ENCODE measurements at places on chromosomes 16 and 17. TPM values are rescaled to one million over a fixed set of nuclear protein-coding genes. Genes with fewer than 3 reads are reported as not detected.

The TMEM238L gene
- polyA plus RNA-seq, result not detected

The SDR42E2 gene
- not detected for polyA plus RNA-seq

The DPEP2NB gene
- polyA plus RNA-seq, result not detected

The PYCARD gene
- polyA plus RNA-seq, result 18.4 TPM

The CSHL1 gene
- polyA plus RNA-seq, result not detected

The RAMP2 gene
- 0.45 TPM for polyA plus RNA-seq

The TBX4 gene
- polyA plus RNA-seq, result 93.9 TPM

The UNK gene
- 15.2 TPM for polyA plus RNA-seq

The TPSAB1 gene
- polyA plus RNA-seq, result not detected

The CLEC18B gene
- polyA plus RNA-seq, result 0.15 TPM

The KRTAP4-3 gene
- polyA plus RNA-seq, result not detected

The HES7 gene
- polyA plus RNA-seq, result not detected

The TMC7 gene
- 0.18 TPM for polyA plus RNA-seq

DNA sequence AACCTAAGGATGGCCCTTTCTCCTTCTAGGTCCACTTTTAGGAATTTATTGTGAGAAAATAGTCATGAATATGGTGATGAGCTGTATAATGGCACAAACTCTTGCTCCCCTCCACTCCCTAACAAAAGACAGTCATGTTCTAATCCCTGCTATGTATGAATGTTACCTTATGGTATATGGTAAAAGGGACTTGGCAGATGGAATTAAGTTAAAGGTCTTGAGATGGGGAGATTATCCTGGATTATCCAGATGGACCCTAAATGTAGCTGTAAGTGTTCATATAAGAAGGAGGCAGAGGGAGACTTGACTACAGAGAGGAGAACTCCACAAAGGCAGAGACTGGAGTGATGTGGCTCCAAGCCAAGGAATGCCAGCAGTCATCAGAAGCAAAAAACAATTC lies 296.1 kb downstream of the SOX9 start:
- DNase-seq, result no peak

DNA sequence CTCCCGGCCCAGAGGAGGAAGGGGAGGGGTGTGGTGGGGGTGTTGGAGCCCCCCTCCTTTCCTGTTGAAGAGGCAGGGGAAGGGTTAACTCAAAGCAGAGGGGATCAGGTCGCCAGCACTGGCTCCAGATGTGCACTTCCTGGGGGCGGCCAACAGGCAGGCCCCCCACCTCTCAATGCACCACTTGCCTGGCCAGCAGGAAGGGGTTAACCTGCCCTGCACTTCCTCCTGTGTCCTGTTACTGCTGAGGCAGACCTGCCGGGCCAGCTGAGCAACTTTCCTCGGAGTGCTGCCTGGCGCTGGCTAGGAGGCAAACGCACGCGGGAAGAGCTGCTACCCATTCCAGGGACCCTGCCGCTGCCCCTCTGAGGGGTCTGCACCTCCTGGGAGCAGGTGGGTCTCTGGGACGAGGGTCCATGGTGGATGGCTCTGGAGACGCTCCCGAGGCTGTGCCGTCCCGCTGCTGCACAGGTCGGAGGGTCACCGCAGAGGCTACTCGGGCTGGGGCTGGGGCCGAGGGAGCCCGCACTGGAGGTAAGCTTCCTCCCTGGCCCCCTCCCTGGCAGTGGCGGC lies at the start of gene EPN3:
EPN3 (plus strand) TSS at position 284 of the 573 bp plus-strand sequence. CDS start 3,822 bp downstream, outside the sequence.
- DNase-seq, result no peak

GRCh38 chr17:70370816-70371215 lies 201.5 kb downstream of the KCNJ2 start:
- DNase-seq, result no peak

DNA sequence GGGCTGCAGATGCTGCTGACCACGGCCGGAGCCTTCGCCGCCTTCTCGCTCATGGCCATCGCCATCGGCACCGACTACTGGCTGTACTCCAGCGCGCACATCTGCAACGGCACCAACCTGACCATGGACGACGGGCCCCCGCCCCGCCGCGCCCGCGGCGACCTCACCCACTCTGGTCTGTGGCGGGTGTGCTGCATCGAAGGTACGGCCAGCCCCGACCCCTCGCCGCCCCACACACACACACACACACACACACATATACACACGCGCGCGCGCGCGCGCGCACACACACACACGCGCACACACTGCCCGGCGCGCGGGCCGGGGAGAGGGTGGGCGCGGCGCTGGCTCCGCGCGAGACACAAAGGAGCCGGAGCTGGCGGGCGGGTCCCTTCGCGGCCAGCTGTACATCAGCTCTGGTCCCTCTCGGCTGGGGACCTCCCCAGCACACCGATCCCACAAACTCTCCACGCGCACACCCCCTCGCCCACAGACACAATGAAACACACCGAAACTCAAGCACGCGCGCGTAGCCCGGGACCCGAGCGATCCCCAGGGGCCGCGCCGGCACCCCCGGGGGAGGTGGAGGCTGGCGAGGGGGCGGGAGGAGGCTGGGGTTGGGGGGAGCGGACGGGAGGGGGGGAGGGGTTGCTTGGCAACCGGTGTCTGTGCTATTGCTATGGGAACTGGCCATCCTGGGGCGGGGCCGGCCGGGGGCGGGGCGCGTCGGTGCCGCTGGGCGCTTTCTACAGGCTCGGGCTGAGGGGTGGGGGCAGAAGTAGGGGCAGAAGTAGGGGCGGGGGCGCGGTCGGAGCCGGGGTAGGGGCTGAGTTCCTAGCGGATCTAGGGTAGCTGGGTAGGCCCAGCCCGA lies 658 bp downstream of the CACNG4 start:
- no peak for DNase-seq

- no peak for DNase-seq
Observed at GRCh38 chr16:80680839-80681238, 123.6 kb downstream of the CDYL2 start.

DNA sequence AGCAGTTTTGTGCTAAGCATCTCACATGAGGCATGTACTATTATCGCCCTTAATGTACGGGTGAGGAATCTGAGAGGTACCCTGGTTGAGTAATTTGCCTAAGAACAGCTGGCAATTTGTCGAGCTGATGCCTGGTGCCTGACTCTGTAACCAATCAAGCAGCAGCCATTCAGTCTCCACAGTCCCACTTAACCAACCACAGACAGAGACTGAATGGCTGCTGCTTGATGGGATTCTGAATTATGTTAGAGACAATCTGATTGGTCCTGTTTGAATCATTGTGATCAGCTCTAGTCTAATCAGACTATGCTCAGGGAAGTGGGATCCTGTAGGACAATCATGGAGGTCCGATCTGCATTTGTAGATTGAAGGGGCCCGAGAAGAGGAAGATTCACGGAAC lies 447.0 kb downstream of the SHISA9 start:
- DNase-seq, result no peak

GRCh38 chr16:35711435-35711834 lies 2252.0 kb downstream of the TP53TG3F start:
- no peak for DNase-seq

DNA sequence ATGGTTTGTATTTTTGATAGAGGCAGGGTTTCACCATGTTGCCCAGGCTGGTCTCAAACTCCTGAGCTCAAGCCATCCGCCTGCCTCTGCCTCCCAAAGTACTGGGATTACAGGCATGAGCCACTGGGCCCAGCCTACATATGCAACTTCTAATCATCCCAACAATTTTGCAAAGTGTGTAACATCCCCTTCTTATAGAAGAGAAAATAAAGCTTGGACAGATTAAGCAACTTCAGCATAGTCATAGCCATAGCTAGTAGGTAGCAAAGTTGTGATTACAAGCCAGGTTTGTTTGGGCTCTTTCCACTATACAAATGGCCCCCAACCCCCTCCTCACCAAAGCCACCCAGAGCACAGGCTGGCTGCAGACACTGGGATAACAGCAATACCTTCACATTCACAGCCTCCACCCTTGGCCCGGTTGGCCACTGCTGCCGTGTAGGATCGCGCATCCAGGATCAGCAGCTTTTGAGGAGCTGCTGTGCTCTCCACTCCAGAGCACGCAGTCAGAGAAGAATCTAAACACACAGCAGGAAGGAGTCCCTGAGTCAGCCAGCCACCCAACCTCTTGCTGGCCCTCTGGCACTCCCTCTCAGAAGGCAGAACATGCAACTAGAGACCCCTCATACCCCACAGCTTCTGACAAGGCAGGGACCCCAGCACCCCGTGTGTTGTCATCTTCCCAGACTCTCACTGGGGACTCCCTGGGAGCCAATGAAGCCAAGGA lies 7.9 kb downstream of the MTMR4 start:
- DNase-seq, result no peak

DNA sequence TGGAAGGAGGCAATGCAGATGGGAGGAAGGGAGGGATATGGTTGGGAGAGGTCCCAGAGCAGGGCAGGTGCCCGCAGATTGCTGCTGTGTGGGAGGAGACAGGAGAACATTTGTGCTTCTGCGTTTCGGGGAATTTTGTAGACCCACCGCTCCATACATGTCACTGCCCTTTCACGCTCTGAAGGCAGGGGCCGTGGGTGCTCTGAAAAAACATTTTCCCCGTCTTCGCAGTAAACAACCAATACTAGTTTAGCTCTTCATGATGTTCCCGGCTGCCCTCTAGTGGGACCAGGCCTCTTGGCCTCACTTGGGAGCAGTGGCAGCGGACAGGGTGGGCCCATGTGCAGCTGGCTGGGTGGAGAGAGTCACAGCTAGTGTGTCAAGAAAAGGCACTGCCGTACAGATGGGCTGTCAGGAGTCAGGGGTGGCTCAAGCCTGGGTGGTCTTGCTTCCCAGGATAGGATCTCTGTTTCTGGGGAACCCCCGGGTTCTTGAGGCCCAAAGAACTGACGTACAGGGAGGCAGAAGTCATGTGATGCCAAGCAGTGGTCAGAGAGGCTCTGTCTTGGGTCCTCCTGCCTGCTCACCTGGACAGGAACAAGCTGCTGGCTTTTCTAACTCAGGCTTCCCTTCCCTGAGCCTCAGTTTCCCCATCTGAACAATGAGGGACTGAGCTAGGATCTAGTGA lies 46.5 kb upstream of the CPNE2 start:
- peak; percentile 48 for DNase-seq

- no peak for DNase-seq
Observed at GRCh38 chr17:62670202-62670821, 42.8 kb downstream of the MRC2 start.

DNA sequence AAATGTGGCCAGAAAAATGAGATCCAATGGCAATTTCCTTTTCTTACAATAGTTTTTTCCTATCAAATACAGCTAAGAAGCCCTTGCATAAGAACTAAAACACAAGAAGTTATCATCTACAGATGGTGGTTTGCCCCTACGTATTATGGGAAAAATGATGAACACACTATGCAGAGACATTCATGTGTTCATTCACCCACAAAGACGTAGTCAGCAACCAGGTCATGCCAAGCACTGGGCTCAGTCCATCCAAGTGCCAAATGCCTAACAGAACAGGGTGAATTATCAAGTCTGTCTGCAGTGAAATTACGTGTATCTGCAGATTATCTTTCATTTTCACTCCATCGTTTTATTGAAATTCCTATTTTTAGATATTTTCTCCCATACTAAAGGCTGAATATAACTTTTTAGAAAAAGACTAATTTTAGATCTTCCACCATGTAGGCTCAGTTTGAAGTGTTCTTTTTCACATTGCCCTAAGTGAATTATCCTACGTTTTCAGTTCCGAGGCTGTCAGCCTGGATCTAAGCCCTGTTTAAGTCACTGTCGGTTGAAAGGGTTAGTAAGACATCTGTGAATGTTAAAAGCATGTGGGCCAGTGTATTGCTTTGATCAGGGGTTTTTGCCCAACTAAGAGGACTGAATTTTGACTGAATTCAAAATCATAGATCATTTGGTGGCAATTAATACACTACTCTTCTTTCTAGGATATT lies 78.1 kb upstream of the DHX40 start:
- DNase-seq, result no peak

DNA sequence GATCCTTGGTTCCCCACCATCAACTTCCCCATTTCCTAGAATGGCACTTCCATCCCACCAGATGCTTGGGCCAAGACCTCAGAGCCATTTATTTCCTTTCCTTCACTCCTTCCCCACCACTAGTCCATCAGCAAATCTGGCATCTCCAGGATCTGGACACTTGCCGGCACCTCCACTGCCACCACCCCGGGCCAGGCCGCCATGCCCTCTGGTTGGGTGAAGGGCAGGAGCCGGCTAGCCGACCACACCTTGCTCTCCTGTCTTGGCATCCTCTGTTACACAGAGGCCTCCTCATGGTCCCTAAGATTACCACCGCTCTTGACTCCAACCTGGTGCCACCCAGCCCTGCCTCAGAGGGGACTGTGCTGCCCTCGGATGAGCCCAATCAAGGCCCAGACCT lies 104.5 kb downstream of the RMI2 start:
- no peak for DNase-seq

DNA sequence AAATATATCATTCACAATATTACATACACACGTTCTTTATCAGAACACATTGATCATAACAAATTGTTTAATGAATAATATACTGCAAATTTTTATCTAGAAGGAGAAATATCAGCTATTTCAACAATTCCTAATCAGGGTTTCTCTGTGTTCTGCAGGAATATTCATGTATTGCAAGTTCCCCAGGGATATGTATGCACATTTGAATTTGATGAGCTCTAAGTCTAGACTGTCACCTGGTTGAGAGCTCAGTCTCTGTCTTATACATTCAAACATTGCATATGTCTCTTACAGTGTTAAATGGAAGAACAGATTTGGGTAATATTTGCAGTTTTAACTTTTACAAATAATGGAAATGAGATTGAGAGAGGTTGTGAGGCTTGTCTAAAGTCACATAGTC lies 829.7 kb downstream of the CDH11 start:
- no peak for DNase-seq

GRCh38 chr16:87570938-87571867 lies 31.1 kb upstream of the JPH3 start:
- peak; percentile 88 for DNase-seq

- DNase-seq, result peak; percentile 15
Observed at GRCh38 chr17:75181608-75182318, 996 bp downstream of the SUMO2 start.

DNA sequence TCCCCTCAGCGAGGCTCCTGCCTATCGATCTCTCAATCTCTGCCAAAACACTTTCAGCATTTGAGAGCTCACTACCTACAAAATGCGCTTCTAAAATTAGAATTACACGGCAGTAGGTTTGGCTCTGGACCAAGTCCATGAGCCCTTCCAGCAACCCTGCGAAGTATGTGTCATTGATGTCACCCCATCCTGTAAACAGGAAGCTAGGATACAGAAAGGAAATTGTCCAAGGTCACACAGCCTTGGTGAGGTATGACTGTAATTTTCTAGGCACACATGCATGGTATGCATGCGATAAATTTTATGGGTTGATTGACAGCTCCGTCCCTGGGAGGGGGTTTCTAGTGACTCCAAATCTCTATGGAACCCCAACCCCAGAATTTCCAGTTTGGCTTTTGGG lies 330.3 kb upstream of the CDH5 start:
- DNase-seq, result no peak

- DNase-seq, result no peak
Observed at GRCh38 chr16:58422809-58423208, 30.5 kb downstream of the GINS3 start.

- peak; percentile 86 for DNase-seq
Observed at GRCh38 chr17:69733171-69734012, 318.9 kb downstream of the MAP2K6 start.

- peak; percentile 70 for DNase-seq
Observed at GRCh38 chr17:71522383-71522782, 598.4 kb upstream of the SOX9 start.
